ENCODE measurements at places on chromosomes 12 and 14.

- DNase-seq: peak; percentile 21
These were observed 1323.3 kb downstream of the LRFN5 start for GRCh38 chr14:42929806-42930480.

DNA sequence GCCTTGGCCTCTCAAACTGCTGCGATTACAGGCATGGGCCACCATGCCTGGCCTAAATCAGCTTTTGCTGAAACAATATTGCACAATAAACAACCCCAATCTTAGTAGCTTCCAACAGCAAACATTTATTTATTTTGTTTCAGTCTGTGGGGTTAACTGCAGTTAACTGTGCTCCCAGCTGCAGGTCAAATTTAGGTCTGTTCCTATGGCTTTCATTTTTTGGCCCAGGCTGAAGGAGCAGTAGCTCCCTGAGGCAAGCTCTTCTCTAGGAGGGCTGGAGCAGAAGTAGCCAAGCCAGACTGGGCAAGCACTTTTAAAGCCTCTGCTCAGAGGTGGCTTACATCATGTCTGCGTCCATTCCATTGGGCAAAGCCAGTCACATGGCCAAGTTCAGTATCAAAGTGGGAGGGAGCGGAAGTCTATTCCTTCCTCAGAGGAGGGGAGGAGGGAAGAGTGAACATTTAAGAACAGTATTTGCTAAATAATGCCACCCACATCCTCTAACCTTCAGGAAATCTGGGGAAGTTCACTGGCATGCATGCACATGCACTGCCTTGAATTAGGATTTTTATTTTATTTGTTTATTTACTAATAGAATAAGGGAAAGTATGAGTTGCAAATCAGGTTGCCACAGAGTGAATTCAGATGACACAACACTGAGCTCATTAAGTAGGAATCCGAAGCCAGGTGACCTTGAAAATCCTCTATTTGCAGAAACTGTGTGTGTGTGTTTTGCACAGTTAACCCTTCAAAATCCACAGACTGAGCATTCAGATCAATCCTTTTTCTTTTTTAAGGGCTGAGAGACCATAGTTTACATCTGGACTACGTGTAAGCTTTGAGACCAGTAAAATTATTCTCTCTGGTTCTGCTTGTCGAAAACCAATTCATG is 122.0 kb upstream of the SEL1L start:
- DNase-seq: no peak

DNA sequence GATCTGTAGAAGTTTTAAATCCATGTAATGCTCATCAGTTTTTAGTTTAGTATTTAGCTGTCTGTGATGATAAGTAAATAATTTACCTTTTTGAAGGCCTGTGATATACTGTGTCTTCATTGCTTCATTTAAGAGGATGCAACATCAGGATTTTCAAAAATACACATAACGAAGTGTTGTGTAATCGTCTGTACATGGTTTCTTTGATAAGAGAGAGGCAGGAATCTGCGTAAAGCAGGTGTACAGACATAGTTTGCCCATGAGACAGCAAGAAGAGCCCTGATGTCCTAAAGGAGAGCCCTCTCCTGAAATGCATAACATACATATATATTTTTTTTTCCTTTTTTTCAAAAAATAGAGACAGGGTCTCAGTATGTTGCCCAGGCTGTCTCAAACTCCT is 44.8 kb downstream of the RASSF3 start:
- peak; percentile 23 for DNase-seq

DNA sequence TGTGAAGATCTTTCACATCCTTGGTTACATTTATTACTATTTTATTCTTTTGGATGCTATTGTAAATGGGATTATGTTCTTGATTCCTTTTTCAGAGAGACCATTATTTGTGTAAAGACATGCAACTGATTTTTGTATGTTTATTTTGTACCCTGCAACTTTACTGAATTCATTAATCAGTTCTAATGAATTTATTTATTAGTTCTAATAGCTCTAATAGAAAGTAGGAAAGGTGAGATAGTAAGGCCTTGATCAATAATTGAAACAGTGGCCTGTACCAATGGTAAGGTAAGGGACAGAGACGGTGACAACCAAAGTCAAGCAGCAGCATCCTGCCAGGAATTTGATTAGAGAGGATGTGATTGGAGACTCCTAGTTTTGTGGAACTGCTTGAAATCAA is 224.1 kb downstream of the PHLDA1 start:
- DNase-seq: no peak

DNA sequence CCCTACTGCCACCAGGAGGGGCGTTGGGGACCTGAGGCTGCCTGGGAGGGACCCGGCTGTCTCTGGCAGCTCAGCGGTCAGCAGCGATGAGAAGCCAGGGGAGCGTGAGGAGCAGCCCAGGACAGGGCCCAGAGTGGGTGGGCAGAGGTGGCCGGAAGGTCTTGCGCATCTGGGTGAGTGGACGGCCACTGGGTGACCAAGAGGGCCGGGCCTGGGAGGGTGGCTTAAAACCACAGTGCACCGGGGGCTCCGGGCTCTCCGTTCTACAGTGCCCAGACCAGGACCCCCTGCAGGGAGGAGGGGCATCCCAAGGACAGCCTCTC is 10.0 kb downstream of the INF2 start:
- no peak for DNase-seq

- DNase-seq: no peak
These were observed 39.5 kb downstream of the SCARB1 start for GRCh38 chr12:124824195-124824594.

DNA sequence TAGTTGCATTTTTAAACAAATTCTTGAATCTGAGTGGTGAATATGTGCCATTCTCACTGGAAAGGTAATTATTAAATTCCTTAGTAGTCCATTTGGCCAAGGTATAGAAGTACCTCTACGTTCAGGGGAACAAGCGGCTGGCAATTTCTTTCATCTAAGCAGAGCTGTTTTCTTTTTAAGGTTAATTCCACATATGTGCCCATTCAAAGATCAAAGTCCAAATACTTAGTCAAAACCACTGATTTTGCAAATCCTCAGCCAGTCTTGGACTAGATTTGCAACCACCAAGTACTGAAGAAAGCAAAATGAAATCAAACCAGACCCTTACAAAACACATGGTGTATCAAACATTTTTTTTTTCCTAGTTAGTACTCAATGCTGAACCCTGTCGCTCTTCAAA is 68.7 kb upstream of the JDP2 start:
- DNase-seq: no peak

GRCh38 chr14:99816217-99816616 is 23.0 kb downstream of the EML1 start:
- no peak for DNase-seq
